Small intestine (tissue), 16 donors: ENCODE measurements at places on chromosomes 2 and 18. TPM values are rescaled to one million over a fixed set of nuclear protein-coding genes. Genes with fewer than 3 reads are reported as not detected.
A peak's percentile ranks its signal among the peaks of the same experiment; 100 is the strongest.

DNA sequence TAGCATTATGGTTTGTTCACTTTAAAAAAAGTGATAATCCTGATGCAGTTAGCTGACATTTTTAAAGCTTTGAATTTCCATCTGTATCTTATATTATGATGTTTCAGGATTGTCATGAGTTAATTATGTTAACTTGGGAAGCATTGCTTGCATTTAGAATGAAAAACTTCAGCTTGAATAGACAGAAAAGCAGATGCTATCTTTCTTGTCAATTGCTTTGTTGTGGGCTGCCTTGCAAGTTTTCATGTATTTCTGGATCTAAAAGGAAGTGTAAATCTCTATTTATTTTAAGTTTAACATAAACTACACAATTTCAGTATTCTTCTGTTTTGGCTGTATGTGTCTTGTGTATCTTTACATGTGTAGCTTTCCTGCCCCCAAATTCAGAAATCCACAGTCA lies 479.5 kb downstream of the ARHGAP15 start:
- no peak for DNase-seq
- H3K36me3 ChIP-seq: no peaks in the 10 kb centered on the region
- H3K4me1 ChIP-seq: no peaks in the 10 kb centered on the region
- no peak overlapping the region for H3K27ac ChIP-seq
- H3K27me3 ChIP-seq: no peaks in the 10 kb centered on the region
- no peak overlapping the region for H3K4me3 ChIP-seq

Gene SPP2
- polyA plus RNA-seq: not detected

Gene KATNAL2
- polyA plus RNA-seq: 2.9 TPM

Gene SP5
- 0.54 TPM for polyA plus RNA-seq

- H3K4me1 ChIP-seq: no peaks in the 10 kb centered on the region
- H3K27me3 ChIP-seq: no peaks in the 10 kb centered on the region
- peaks cover 7% of the 10 kb centered on the region for H3K36me3 ChIP-seq
- H3K27ac ChIP-seq: no peak overlapping the region
- DNase-seq: no peak
These were observed 105.1 kb upstream of the ITGB6 start for GRCh38 chr2:160305081-160305750.

DNA sequence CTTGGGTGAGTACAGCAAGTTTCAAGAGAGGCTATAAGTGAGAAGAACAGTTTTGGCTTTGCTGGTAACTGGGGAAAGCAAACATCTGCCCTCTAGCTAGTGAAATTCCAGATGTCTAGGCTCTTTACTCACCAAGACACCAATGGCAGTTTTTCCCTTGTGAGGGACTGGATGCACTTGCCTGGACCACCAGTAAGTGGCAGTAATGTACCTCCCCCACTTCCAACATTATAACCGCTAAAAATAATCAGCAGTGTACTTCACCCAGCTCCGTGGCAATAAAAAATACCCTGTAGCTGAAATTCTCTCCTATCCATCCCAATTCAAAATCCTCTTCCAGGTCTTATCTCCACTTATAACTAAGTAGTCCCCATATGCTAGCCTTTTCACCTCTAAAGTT lies 383.9 kb downstream of the ARHGAP15 start:
- no peaks in the 10 kb centered on the region for H3K36me3 ChIP-seq
- peak; percentile 1 for DNase-seq
- no peaks in the 10 kb centered on the region for H3K27me3 ChIP-seq
- no peak overlapping the region for H3K4me3 ChIP-seq

Gene COLEC12
- 5.4 TPM for polyA plus RNA-seq

DNA sequence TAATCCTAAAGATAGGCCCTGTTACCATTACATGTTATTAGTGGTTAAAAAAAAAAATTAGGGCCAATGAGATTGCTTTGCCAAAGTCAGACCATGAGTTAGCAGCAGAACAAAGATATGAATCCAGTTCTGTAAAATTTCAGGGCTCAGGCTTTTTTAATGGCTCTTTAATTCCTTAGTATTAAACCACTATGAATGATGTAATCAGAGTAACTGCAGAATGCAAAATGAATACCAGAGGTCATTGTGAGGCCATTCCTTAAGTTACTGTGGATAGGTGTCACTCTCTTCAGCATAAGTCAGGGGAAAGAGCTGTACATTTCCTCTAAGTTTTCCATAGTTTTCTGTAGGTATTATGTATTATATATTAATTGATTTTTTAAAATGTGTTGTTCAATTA lies 42.2 kb upstream of the TBR1 start:
- no peaks in the 10 kb centered on the region for H3K27me3 ChIP-seq
- no peaks in the 10 kb centered on the region for H3K4me1 ChIP-seq
- no peak overlapping the region for H3K4me3 ChIP-seq

DNA sequence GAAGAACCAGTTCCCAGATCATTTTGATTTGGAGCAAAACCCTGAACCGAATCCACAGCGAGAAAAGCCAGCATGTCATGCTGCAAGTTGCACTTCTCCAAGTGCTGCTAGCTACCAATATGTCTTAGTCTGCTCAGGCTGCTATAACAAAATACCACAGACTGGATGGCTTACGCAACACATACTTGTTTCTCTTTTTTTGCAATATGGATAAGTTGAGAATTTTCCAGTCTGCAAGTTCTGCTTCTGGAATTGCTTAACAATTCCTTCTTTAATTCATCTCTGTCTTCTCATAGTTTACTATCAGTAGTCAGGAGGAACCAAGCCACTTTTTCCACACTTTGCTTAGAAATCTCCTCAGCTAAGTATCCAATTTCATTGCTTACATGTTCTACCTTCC lies 105.9 kb upstream of the RBBP8 start:
- H3K4me3 ChIP-seq: no peak overlapping the region
- no peak for DNase-seq
- peaks cover 5% of the 10 kb centered on the region for H3K4me1 ChIP-seq

DNA sequence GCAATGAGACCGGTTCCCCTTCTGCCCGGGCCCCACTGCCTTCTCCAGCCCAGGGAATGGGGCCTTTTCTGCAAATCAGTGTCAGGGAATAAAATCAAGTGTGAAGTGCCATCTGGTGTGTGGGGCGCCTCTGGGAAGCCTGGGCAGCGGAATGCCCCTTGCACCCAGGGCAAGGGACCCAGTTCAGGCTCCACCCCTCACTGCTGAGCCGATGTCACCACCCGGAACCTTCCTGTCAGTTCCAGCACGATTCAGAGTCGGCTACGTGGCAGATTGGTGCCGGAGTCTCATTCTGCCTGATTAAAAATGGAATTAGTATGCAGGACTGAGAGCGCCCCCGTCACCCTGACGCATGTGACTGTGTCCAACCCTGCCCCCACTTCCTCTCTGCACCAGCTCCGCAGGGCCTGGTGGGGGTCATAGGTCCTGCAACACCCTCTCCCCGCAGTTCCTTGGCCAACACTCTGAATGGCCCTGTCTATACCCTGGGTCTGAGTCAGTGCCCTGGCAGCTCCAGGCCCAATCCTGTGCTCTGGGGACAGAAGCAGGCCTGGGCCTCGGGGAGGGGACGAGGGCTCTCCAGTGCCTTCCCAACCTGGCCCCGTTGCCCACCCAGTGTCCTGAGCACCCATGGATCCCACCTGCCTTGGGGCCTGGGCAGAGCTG lies 8.2 kb upstream of the ALPI start:
- DNase-seq: peak; percentile 94
- peak overlapping the region; percentile 93 for H3K27ac ChIP-seq
- H3K4me1 ChIP-seq: peaks cover 21% of the 10 kb centered on the region
- H3K4me3 ChIP-seq: no peak overlapping the region
- no peaks in the 10 kb centered on the region for H3K36me3 ChIP-seq

- H3K36me3 ChIP-seq: no peaks in the 10 kb centered on the region
- no peaks in the 10 kb centered on the region for H3K27me3 ChIP-seq
- no peaks in the 10 kb centered on the region for H3K4me1 ChIP-seq
These were observed 134.0 kb upstream of the SPATS2L start for GRCh38 chr2:200172521-200172920.

- no peak overlapping the region for H3K4me3 ChIP-seq
- H3K27me3 ChIP-seq: peaks cover 3% of the 10 kb centered on the region
- no peak overlapping the region for H3K27ac ChIP-seq
- no peak for DNase-seq
These were observed 10.5 kb upstream of the LYPD1 start for GRCh38 chr2:132680544-132680943.

- H3K27ac ChIP-seq: no peak overlapping the region
- H3K4me3 ChIP-seq: no peak overlapping the region
- H3K27me3 ChIP-seq: peaks cover 4% of the 10 kb centered on the region
- peaks cover 4% of the 10 kb centered on the region for H3K4me1 ChIP-seq
- H3K36me3 ChIP-seq: no peaks in the 10 kb centered on the region
- DNase-seq: no peak
These were observed 132.4 kb downstream of the ACOXL start for GRCh38 chr2:110864731-110865130.
